ENCODE measurements at places on chromosomes 16 and 17. TPM values are rescaled to one million over a fixed set of nuclear protein-coding genes. Genes with fewer than 3 reads are reported as not detected.
A peak's percentile ranks its signal among the peaks of the same experiment; 100 is the strongest.

DNAH17 gene
- not detected for total RNA-seq

ITPRIPL2 gene
- 52.1 TPM for total RNA-seq

SEZ6L2 gene
- 1.2 TPM for total RNA-seq

CHST4 gene
- not detected for total RNA-seq

DNA sequence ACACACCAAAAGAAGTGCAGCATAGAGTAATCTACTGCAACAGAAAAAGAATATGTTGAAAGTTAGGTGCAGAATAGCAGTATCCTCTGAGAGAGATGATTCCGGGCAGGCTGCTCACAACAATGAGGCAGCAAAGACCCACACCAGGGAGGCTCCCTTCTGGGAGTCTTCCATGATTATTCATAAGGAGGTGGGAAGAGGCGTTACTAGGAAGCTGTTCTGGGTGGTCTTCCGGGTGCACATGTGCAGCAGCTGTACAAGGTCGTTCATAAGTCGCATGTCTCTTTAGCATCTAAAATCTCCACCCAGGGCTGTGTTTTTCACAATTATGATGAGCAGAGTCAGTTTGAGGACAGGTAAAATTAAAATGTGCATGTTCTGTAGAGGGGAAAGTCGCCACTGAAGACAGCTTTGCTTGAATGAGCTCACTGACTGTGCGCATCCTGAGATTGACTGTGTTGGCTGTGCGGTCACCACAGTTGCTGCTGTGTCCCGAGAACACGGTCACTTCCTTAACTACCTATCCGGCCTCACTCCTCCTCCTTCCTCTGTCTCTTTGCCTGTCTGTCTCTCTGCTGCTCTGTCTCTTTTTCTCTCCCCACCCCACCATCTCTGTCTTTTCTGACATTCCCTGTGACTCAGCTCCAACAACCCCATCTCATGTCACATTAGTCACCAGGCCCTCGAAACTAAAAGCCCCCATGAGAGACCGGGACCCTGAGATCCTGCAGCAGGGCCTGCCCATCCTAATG lies 125.5 kb upstream of the HSBP1 start:
- H3K27me3 ChIP-seq = peaks cover 2% of the 10 kb centered on the region
- no peak overlapping the region for H3K4me3 ChIP-seq

- no peak overlapping the region for H3K4me3 ChIP-seq
- DNase-seq = no peak
- no peak overlapping the region for H3K27ac ChIP-seq
- no peaks in the 10 kb centered on the region for H3K36me3 ChIP-seq
- peaks cover 70% of the 10 kb centered on the region for H3K27me3 ChIP-seq
- no peaks in the 10 kb centered on the region for H3K4me1 ChIP-seq
Measured at GRCh38 chr17:49939318-49939717, 29.7 kb upstream of the DLX4 start.

GRCh38 chr17:75692976-75693375 lies 25.8 kb downstream of the SAP30BP start:
- H3K27me3 ChIP-seq = no peaks in the 10 kb centered on the region
- H3K27ac ChIP-seq = peak overlapping the region; percentile 98
- H3K4me1 ChIP-seq = peaks cover 91% of the 10 kb centered on the region
- no peak for DNase-seq

- no peak for DNase-seq
- H3K27me3 ChIP-seq = peaks cover 53% of the 10 kb centered on the region
- H3K27ac ChIP-seq = no peak overlapping the region
- H3K4me3 ChIP-seq = no peak overlapping the region
Measured at GRCh38 chr17:29057361-29057760, 14.4 kb downstream of the PIPOX start.
